NCI-H1105 treated with DMSO at 0.1 percent for 48 hours (cell line): ENCODE measurements at places on chromosomes 6 and 20.

GRCh38 chr6:79862711-79863110 is 84.6 kb downstream of the ELOVL4 start:
- no peak for DNase-seq

DNA sequence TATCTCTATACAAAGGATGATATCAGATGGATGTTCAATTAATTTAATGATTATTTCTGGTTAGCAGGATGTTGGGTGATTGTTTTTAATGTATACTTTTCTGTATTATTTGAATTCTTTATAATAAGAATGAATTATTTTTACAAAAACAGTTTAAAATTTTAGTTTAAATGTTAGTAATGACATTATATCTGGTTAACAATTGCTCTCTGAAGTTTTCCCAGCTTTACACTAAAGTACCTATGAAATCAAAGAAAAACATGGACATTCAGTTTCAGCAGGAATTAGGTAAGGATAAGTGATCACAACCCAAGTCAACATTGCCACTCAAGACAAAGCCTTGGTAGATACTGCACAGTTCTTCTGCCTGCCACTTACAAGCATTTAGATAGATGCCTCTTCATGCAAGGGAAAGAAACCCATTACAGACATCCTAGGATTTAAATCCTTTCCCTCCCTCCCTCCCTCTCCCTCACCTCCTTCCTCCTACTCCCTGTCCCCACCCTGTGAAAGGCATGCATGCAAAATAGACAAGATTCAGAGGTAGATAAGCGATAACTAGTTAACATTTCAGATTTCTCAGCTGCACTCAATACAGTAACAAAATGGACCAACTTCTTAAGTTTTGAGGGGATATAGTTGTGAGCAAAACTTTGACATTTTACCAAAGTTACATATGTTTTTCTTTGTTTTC is 143.8 kb downstream of the STXBP5 start:
- DNase-seq = no peak

GRCh38 chr6:119895626-119896025 is 546.1 kb upstream of the MAN1A1 start:
- no peak for DNase-seq

GRCh38 chr6:25242567-25242966 is 36.6 kb upstream of the CARMIL1 start:
- no peak for DNase-seq

DNA sequence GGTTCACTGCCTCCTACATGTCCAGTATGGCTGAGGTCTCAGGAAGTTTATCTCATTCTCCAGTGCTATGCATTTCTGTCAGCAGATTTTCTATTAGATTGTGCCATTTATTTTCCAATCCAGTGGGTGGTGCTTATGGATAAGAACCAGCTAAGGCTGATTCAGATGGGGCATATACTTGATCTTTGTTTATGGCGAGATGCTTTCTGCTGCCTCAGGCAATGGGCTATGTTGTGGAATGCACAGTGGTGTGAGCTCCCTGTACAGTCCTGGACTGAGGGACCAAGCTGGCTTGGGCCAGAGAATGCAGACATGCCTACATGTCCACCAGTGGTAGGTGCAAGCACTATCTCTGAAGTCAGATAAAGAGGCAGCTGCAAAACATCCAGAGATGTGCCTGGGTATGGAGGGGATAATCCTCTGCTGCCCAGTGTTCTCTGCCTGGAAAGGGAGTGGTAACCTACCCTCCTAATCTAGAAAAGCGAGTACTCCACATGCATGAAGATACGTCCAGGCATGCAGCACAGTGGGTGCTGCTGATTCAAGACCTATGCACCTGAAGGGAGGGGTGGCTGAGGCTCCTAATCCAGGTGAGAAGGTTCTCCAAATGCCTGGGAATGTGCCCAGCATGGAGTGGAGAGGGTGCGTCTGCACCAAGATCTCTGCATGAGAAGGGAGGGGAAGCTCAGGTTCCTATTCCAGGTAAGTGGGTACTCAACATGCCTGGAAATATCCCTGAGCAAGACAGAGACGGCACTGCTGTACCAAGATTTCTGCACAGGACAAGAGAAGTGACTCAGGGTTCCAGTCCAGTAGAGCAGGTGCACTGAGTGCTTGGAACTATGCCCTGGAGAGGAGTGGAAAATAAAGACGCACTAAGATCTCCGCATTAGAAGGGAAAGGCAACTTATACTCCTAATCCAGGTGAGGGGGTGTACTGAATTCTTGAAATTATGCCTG is 9.4 kb downstream of the CST4 start:
- no peak for DNase-seq

GRCh38 chr20:35660122-35660937 is 4.4 kb downstream of the CPNE1 start:
- DNase-seq = no peak

DNA sequence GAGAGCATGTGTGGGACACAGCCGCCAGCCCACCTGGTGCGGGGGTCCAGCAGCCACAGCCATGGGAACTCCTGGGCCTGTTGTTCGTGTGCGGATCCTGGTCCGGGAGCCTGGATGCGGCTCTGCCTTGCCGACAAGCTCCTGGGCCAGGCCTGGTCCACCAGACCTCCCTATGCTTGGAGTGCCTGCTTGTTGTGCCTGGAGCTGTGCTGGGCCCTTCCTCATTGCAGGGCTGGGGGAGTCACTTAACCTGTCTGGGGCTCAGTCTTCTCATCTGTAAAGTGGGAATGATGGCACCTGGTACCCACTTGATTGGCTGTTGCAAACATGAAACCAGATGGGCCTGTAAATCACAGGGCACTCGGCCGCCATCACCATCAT is 2.6 kb upstream of the OSBPL2 start:
- DNase-seq = no peak

- DNase-seq = no peak
Measured at GRCh38 chr20:18289306-18289705, 979 bp downstream of the ZNF133 start.

GRCh38 chr20:63791497-63792156 is 39.4 kb downstream of the ZBTB46 start:
- no peak for DNase-seq

DNA sequence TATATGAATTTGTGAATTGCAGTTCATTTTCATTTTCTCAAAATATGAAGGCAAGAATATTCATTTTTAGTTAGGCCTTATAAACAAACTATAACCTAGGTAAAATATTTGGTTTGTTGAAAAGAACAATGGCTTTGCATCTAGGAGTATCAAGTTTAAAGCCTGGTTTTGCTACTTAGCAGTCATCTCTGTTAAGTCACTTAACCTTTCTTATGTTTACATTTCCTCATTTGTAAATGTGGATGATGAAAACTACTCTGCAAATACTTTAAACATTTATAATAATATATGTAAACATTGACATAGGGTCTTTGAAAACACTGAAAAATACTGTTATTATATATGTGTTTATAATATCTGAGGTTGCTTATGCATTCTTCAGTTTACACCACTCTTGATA is 135.5 kb downstream of the CENPW start:
- DNase-seq = no peak

- no peak for DNase-seq
Measured at GRCh38 chr6:7249391-7249790, 63.6 kb downstream of the SSR1 start.

DNA sequence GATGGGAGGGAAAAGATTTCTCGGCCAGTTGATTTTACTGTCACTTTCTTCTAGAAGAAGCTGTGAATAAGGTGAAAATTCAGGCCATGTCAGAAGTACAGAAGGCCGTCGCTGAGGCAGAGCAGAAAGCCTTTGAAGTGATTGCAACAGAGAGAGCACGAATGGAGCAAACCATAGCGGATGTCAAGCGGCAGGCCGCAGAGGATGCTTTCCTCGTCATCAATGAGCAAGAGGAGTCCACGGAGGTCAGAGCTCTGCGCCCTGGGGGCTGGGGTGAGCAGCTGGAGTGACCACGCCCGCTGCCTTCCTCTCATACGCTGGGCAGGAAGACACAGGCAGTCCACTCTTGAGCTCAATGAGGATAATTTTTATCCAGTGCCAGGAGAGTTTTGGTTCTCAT is 21.8 kb upstream of the C20orf144 start:
- DNase-seq = no peak

DNA sequence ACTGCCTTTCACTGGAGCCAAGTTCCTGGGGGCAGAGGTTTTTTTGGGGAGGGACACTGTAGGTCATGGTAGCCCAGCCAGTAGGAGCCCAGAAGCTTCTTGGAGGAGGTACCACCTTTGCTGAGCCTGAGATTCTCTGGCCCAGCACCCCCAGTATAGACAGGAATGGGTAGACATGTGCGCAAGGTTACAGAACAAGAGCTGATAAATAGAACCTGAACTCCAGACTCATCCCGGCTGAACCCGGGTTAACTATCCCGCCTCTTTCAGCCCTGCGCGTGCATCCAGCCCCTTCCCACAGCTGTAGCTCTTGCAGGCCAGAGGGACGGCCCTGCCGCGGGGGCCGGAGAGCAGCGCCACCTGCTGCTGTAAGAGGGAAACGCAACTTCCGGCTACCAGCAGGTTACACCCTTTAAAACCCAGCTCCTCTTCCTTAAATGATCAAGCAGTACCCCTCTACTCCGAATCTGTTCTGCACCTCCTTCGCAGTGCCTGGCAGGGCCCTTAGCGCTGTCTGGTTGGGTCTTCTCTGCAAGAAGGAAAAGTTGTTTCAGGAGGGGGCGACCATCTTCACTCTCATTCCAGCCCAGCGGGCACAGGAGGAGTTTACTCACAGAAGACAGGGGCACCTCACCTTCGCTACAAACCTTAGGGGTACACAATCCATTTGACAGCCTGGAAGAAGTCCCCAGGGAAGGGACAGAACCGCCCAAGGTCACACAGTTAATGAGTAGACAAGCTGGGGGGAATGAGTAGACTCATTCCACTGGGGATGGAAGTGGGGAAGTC is 7.5 kb downstream of the SRXN1 start:
- peak; percentile 64 for DNase-seq

- DNase-seq = no peak
Measured at GRCh38 chr6:14722704-14723103, 523.2 kb upstream of the JARID2 start.

- DNase-seq = peak; percentile 94
Measured at GRCh38 chr6:46954837-46955451, 33.2 kb upstream of the ADGRF5 start.
